ENCODE measurements at places on chromosomes 3 and 15. TPM values are rescaled to one million over a fixed set of nuclear protein-coding genes. Genes with fewer than 3 reads are reported as not detected.

- DNase-seq: no peak
These were observed 53.3 kb downstream of the OSBPL10 start for GRCh38 chr3:31927811-31928210.

The KY gene
- 96.9 TPM for polyA plus RNA-seq

DNA sequence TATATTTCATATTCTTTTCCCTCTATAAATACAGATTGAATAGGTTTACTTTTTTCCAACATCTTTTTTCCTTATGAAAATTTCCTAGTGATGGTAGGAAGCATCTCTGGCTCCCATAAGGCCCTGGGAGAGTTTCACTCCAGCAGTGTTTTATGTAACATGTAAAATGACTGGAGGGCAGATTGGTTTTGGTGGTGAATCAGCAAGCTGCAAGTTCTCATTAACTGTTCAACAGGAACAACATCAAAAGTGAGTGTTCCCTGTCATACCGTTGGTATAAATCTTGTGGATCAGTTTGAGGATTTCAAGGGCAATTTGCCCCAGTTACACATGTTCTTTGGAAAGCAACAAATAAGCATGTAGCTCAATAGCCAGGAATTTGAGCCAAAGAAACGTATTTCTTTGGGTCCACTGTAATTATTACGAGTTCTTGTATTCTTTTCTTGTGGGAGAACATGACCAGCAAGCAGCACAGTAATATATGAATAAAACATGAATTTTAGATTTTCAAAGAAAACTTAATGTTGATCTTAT lies 345.7 kb downstream of the SV2B start:
- DNase-seq: no peak

- DNase-seq: no peak
These were observed 202.8 kb downstream of the TP63 start for GRCh38 chr3:189833996-189834395.

- DNase-seq: no peak
These were observed 98.1 kb downstream of the CADPS start for GRCh38 chr3:62777130-62777529.

Data from hindlimb muscle (tissue), 1 donor.